Right renal cortex interstitium (tissue), 3 donors: ENCODE measurements at places on chromosomes 7 and 10. TPM values are rescaled to one million over a fixed set of nuclear protein-coding genes. Genes with fewer than 3 reads are reported as not detected.

The PNLIP gene
- polyA plus RNA-seq, result not detected

The SKIDA1 gene
- polyA plus RNA-seq, result 12.1 TPM

The PODXL gene
- 835 TPM for polyA plus RNA-seq

The WNT8B gene
- 0.91 TPM for polyA plus RNA-seq

The EIF5AL1 gene
- polyA plus RNA-seq, result 3.3 TPM

The NRCAM gene
- 24.1 TPM for polyA plus RNA-seq

The CCDC7 gene
- 4.8 TPM for polyA plus RNA-seq

The OLAH gene
- 0.83 TPM for polyA plus RNA-seq

The COL26A1 gene
- 20.8 TPM for polyA plus RNA-seq

The FANK1 gene
- 13.4 TPM for polyA plus RNA-seq

The CYP2C19 gene
- polyA plus RNA-seq, result not detected

The ATOH7 gene
- polyA plus RNA-seq, result 1.7 TPM

The HMX3 gene
- not detected for polyA plus RNA-seq

The POU6F2 gene
- 0.17 TPM for polyA plus RNA-seq
